Endothelial cell (in vitro differentiated cells): ENCODE measurements at places on chromosomes 1 and 21. TPM values are rescaled to one million over a fixed set of nuclear protein-coding genes. Genes with fewer than 3 reads are reported as not detected.

- peak overlapping the region; percentile 48 for H3K4me3 ChIP-seq
- peaks cover 58% of the 10 kb centered on the region for H3K4me1 ChIP-seq
- H3K27me3 ChIP-seq: peaks cover 6% of the 10 kb centered on the region
- H3K27ac ChIP-seq: peak overlapping the region; percentile 94
Observed at GRCh38 chr1:38026592-38027200, 14.2 kb downstream of the UTP11 start.

GRCh38 chr1:193457676-193458075 is 271.3 kb upstream of the B3GALT2 start:
- H3K36me3 ChIP-seq: no peaks in the 10 kb centered on the region
- no peak overlapping the region for H3K4me3 ChIP-seq
- H3K27ac ChIP-seq: no peak overlapping the region
- DNase-seq: no peak
- peaks cover 2% of the 10 kb centered on the region for H3K4me1 ChIP-seq

- no peaks in the 10 kb centered on the region for H3K36me3 ChIP-seq
- peak; percentile 98 for DNase-seq
- H3K4me1 ChIP-seq: peaks cover 16% of the 10 kb centered on the region
- H3K27ac ChIP-seq: no peak overlapping the region
Observed at GRCh38 chr21:43810505-43811261, 21.3 kb downstream of the RRP1 start.

DNA sequence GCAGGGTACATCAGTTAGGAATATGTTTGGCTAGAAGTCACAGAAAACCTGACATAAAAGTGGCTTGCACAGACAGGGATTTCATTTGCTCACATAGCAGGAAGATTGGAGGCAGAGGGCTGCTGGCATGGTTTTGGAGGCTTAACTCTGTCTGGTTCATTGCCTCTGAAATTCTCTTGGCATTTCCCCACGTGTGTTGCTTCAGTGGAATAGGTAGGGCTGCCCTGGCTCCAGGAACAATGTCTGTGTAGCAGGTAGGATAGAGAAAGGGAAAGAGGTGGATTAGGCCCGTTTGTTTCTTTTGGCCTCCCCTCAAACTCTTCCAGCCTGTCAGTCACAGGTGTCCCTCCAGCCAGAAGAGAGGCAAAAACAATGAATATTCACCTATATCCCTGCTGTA is 20.5 kb upstream of the SIPA1L2 start:
- peaks cover 4% of the 10 kb centered on the region for H3K36me3 ChIP-seq
- no peak overlapping the region for H3K4me3 ChIP-seq
- H3K27ac ChIP-seq: no peak overlapping the region
- H3K27me3 ChIP-seq: no peaks in the 10 kb centered on the region

- H3K27ac ChIP-seq: no peak overlapping the region
- H3K4me3 ChIP-seq: peak overlapping the region; percentile 4
- H3K36me3 ChIP-seq: peaks cover 47% of the 10 kb centered on the region
- H3K27me3 ChIP-seq: peaks cover 11% of the 10 kb centered on the region
Observed at GRCh38 chr1:119724611-119725218, 13.0 kb downstream of the PHGDH start.

DNA sequence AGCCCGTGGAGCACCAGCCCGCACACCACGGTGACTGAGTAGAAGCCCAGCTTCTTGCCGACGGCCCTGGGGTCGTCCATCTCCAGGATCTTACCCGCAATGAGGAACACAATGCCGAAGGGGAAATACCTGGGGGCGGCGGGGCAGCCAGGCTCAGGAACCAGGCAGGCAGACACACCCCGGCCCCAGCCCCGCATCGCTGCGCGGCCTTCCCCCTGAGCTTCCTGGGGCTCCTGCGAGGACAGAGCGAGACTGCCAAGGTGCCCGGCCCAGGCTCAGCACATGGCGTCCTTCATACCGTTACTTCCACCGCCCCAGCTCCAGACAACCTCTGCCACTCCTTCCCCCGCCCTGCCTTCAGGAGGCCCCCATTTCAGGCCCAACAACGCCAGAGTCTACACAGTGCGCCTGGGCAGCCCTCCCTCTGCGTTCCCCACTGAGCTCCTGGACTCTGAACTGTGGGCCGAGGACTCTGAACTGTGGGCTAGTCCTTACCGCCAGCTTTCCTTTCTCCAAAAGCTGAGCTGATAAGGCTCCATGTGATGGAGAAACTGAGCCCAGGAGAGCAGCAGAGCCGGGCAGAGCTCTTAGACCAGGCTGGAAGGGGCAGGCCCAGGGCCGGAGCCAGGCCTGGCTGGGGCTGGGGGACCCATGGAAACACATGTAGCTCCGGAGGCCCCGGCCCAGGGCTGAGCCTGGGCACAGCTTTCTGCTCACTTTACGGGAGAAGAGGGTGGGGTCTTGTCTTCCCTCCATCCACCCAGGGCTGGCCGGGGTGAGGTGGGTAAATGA is 30.8 kb downstream of the PODN start:
- H3K4me1 ChIP-seq: no peaks in the 10 kb centered on the region
- no peak for DNase-seq

- DNase-seq: no peak
- no peak overlapping the region for H3K27ac ChIP-seq
- peaks cover 5% of the 10 kb centered on the region for H3K4me1 ChIP-seq
- no peaks in the 10 kb centered on the region for H3K36me3 ChIP-seq
- no peak overlapping the region for H3K4me3 ChIP-seq
Observed at GRCh38 chr1:187038784-187039183, 210.0 kb downstream of the PLA2G4A start.

GRCh38 chr21:46067505-46068201 is 30.3 kb upstream of the COL6A2 start:
- H3K27me3 ChIP-seq: peaks cover 19% of the 10 kb centered on the region
- peaks cover 5% of the 10 kb centered on the region for H3K36me3 ChIP-seq
- DNase-seq: no peak
- H3K4me3 ChIP-seq: no peak overlapping the region

GRCh38 chr1:235938709-235939479 is 72.2 kb upstream of the LYST start:
- no peak overlapping the region for H3K27ac ChIP-seq
- no peaks in the 10 kb centered on the region for H3K36me3 ChIP-seq
- H3K27me3 ChIP-seq: peaks cover 3% of the 10 kb centered on the region
- H3K4me1 ChIP-seq: peaks cover 15% of the 10 kb centered on the region

CAMK2N1 gene
- total RNA-seq: 0.28 TPM

TMEM81 gene
- 3.7 TPM for total RNA-seq

MEX3A gene
- 63.9 TPM for total RNA-seq

TPTE gene
- total RNA-seq: not detected

CELA3A gene
- total RNA-seq: not detected
